CD4-positive, alpha-beta memory T cell (primary cell): ENCODE measurements at places on chromosomes 6 and 20. TPM values are rescaled to one million over a fixed set of nuclear protein-coding genes. Genes with fewer than 3 reads are reported as not detected.

- no peaks in the 10 kb centered on the region for H3K27me3 ChIP-seq
- H3K4me1 ChIP-seq: no peaks in the 10 kb centered on the region
- no peaks in the 10 kb centered on the region for H3K36me3 ChIP-seq
- H3K27ac ChIP-seq: no peak overlapping the region
- H3K4me3 ChIP-seq: no peak overlapping the region
These were observed 158.8 kb downstream of the CDH26 start for GRCh38 chr20:60117065-60117464.

GRCh38 chr20:54431156-54431944 lies 44.0 kb upstream of the DOK5 start:
- no peaks in the 10 kb centered on the region for H3K4me1 ChIP-seq
- no peaks in the 10 kb centered on the region for H3K27me3 ChIP-seq
- no peak for DNase-seq
- H3K36me3 ChIP-seq: no peaks in the 10 kb centered on the region
- H3K27ac ChIP-seq: no peak overlapping the region

The SLC35D3 gene
- not detected for polyA plus RNA-seq

The GFOD1 gene
- polyA plus RNA-seq: 0.95 TPM
